Activated T-helper 2 cell treated with anti-CD3 and anti-CD28 coated beads, Interferon-gamma antibody, Interleukin-2, Interleukin-4, amounts not matched to agents 10 μg/mL and 5 μg/mL and 100 μg/mL, durations not matched to agents 14 hours and 24 hours and 36 hours (primary cell): ENCODE measurements at places on chromosomes 2 and 18. TPM values are rescaled to one million over a fixed set of nuclear protein-coding genes. Genes with fewer than 3 reads are reported as not detected.

- H3K36me3 ChIP-seq, result no peaks in the 10 kb centered on the region
- no peak for DNase-seq
- peaks cover 14% of the 10 kb centered on the region for H3K27me3 ChIP-seq
- H3K27ac ChIP-seq, result no peak overlapping the region
- H3K4me3 ChIP-seq, result no peak overlapping the region
These were observed 4.4 kb downstream of the MBOAT2 start for GRCh38 chr2:8999102-8999446.

GRCh38 chr18:9097349-9097748 is 5.2 kb upstream of the NDUFV2 start:
- peaks cover 64% of the 10 kb centered on the region for H3K4me1 ChIP-seq
- peak overlapping the region; percentile 97 for H3K27ac ChIP-seq
- H3K27me3 ChIP-seq, result no peaks in the 10 kb centered on the region
- H3K4me3 ChIP-seq, result peak overlapping the region; percentile 62
- no peak for DNase-seq
- H3K36me3 ChIP-seq, result no peaks in the 10 kb centered on the region

DNA sequence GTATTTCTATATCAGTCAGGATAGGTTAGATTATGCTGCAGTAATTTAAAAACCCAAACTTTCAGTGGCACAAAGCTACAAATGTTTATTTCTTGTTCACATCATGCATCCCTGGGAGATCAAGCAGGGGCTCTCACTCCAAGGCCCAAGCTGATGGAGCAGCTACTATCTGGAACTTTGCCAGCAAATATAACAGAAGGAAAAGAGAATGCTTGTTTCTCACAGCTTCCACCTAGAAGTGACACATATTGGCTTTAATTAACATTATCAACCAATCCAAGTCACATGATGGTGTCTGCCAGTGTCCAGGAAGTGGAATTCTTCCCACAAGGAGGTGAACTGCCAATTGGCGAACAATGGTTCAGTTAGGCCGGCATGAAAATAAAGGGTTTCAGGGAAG is 306.9 kb downstream of the BCL11A start:
- no peaks in the 10 kb centered on the region for H3K27me3 ChIP-seq
- no peaks in the 10 kb centered on the region for H3K36me3 ChIP-seq
- H3K27ac ChIP-seq, result no peak overlapping the region
- no peak for DNase-seq

DNA sequence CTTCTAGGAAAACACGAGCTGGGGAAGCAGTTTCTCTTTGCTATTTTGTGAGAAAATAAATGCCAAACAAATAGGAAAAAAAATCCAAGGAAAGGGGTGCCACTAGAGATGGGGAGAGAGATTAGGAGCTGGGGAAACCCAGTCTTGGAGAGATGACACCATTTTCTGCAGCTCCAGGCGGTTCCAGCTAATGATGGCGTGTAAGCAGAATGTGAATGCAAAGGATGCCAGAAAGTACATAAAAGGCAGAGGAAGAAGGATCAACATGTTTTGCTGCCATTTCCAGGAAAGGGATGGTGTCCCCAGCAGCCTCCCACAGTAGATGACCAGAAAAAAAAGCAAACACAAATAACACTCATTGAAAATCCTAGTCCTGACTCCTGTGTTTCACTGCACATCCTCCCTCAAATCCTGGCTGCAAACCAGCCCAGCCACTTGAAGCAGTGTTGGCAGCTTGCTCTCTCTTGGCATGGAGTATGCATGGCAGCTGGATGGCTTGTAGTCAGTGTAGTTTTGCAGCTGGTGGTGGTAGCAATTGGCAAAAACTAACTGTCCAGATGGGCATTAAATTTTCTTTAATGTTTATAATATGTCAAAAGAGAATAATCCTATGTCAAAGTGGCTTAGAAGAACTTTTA is 93.6 kb downstream of the FTCDNL1 start:
- DNase-seq, result no peak
- H3K4me3 ChIP-seq, result no peak overlapping the region
- no peaks in the 10 kb centered on the region for H3K36me3 ChIP-seq
- no peak overlapping the region for H3K27ac ChIP-seq
- H3K4me1 ChIP-seq, result no peaks in the 10 kb centered on the region
- H3K27me3 ChIP-seq, result peaks cover 5% of the 10 kb centered on the region

- H3K4me3 ChIP-seq, result no peak overlapping the region
- H3K27me3 ChIP-seq, result no peaks in the 10 kb centered on the region
- H3K27ac ChIP-seq, result no peak overlapping the region
- H3K4me1 ChIP-seq, result peaks cover 28% of the 10 kb centered on the region
- H3K36me3 ChIP-seq, result peaks cover 49% of the 10 kb centered on the region
These were observed 110.1 kb upstream of the EML6 start for GRCh38 chr2:54613386-54613785.

DNA sequence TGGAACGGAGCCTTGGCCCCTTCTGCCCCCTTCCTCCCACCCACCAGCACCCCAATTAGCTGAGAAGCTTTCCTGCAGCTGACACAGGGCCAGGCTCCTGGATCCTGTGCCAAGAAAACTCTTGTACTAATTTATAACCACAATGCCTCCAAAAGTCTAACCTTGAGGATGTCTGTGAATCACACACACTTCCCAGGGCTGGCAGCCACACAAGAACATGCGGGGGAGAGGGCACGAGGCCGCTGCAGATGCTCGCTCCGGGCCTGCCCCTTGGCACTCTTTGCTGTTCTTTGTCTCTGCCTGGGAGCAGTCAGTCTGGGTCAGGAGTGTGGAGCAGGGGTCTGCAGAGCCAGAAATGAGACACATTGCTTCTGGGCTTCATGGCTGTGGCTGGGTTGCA is 62.7 kb upstream of the KIF5C start:
- H3K4me3 ChIP-seq, result no peak overlapping the region
- no peak overlapping the region for H3K27ac ChIP-seq
- H3K4me1 ChIP-seq, result peaks cover 20% of the 10 kb centered on the region
- no peak for DNase-seq
- H3K27me3 ChIP-seq, result peaks cover 13% of the 10 kb centered on the region

DNA sequence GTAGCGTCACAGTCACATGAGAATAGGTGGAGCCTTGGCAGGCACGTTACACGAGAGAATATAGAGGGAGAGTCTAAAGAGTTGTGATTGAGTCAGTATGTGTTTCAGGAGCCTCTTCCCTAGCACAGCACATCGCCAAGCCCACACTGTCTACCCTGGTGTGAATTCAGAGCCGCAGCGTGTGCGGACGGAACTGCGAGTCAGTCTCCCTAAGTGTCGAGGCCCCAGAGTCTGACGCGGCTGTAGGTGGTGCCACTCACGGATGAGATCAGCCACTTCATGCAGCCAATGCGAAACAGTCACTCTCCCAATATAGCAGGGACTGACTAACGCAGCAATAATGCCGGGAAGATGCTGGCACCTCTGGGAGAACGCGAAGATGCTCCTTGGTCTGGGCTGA is 587.3 kb upstream of the ID2 start:
- H3K27ac ChIP-seq, result no peak overlapping the region
- peaks cover 7% of the 10 kb centered on the region for H3K36me3 ChIP-seq
- DNase-seq, result no peak
- H3K4me1 ChIP-seq, result no peaks in the 10 kb centered on the region

DNA sequence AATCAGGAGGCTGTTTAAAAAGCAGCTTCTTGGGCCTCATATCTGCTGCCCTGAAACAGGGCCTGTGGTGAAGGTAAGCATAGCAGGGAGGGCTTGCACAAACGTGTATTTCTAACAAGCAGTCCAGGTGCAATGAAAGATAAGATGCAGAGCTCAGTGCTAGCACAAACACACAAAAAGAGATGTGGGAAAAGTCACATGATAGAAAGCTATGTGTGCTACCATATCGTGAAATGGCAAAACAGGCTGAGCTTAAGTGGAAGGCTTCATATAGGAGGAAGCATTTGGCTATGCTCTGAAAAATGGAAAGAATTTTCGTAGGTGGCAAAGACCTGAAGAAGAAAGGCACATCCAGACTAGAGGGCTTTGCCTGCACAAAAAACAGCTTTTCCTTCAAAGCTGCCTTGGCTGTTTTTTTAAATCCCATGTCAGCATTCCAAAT is 10.2 kb downstream of the RSAD2 start:
- no peaks in the 10 kb centered on the region for H3K27me3 ChIP-seq
- no peak overlapping the region for H3K4me3 ChIP-seq

- no peaks in the 10 kb centered on the region for H3K36me3 ChIP-seq
- H3K4me3 ChIP-seq, result no peak overlapping the region
- H3K27ac ChIP-seq, result no peak overlapping the region
- no peaks in the 10 kb centered on the region for H3K27me3 ChIP-seq
These were observed 96.8 kb downstream of the GPD2 start for GRCh38 chr2:156532989-156533388.

- no peak overlapping the region for H3K4me3 ChIP-seq
- H3K27ac ChIP-seq, result no peak overlapping the region
- no peak for DNase-seq
- no peaks in the 10 kb centered on the region for H3K27me3 ChIP-seq
- H3K36me3 ChIP-seq, result no peaks in the 10 kb centered on the region
These were observed 88.9 kb downstream of the TTN start for GRCh38 chr2:178718283-178718682.

DNA sequence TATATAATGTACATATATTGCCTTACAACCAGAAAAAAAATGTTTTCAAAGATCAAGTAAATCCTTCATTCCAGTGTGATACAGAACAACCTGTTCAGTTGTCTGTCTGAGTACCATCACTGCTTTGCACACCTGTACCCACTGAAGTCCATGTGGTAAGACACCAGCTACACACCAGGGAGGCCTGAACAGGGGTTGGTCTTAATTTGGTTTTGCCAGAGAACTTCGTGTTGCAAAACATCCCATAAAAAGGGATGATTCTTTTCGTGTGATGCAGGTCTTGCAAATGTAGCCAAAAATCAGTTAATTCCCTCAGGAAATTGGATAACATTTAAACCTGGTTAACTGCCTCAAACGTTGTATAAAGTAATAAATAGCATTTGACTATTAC is 73.7 kb upstream of the SLC1A4 start:
- no peak for DNase-seq
- no peak overlapping the region for H3K27ac ChIP-seq
- H3K36me3 ChIP-seq, result no peaks in the 10 kb centered on the region
- no peaks in the 10 kb centered on the region for H3K27me3 ChIP-seq

GRCh38 chr2:126527836-126528490 is 128.0 kb upstream of the GYPC start:
- no peak overlapping the region for H3K27ac ChIP-seq
- no peak overlapping the region for H3K4me3 ChIP-seq
- no peaks in the 10 kb centered on the region for H3K4me1 ChIP-seq
- peak; percentile 34 for DNase-seq

GRCh38 chr2:161238560-161239325 is 69.5 kb upstream of the PSMD14 start:
- peak; percentile 39 for DNase-seq
- peak overlapping the region; percentile 84 for H3K4me3 ChIP-seq
- H3K27me3 ChIP-seq, result no peaks in the 10 kb centered on the region
- H3K36me3 ChIP-seq, result peaks cover 15% of the 10 kb centered on the region
- H3K4me1 ChIP-seq, result peaks cover 37% of the 10 kb centered on the region

DNA sequence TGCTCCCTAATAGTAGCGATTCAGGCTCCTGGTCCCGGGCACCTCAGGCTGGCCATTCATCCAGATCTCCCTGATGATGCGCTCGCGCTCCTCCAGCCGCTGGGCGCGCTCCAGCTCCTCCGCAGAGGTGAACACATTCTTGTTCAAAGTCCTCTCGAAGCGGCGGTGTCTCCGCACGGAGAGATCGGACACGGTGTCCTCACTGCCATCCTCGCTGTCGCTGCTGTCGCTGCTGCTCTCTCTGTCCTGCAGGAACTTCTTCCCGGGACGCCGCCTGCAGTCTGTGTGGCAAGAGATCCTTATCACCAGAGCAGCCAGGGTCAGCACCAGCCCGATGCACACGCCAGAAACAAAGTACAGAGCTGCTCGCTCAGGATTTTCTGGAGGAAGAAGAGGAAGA is 67.5 kb downstream of the EVA1A start:
- no peaks in the 10 kb centered on the region for H3K36me3 ChIP-seq
- H3K27ac ChIP-seq, result no peak overlapping the region
- no peak for DNase-seq
- peaks cover 4% of the 10 kb centered on the region for H3K27me3 ChIP-seq
- no peaks in the 10 kb centered on the region for H3K4me1 ChIP-seq

GRCh38 chr2:189369566-189369965 is 71.7 kb upstream of the WDR75 start:
- H3K27ac ChIP-seq, result no peak overlapping the region
- no peaks in the 10 kb centered on the region for H3K27me3 ChIP-seq
- DNase-seq, result no peak
- H3K36me3 ChIP-seq, result no peaks in the 10 kb centered on the region
- no peak overlapping the region for H3K4me3 ChIP-seq
- H3K4me1 ChIP-seq, result no peaks in the 10 kb centered on the region

DNA sequence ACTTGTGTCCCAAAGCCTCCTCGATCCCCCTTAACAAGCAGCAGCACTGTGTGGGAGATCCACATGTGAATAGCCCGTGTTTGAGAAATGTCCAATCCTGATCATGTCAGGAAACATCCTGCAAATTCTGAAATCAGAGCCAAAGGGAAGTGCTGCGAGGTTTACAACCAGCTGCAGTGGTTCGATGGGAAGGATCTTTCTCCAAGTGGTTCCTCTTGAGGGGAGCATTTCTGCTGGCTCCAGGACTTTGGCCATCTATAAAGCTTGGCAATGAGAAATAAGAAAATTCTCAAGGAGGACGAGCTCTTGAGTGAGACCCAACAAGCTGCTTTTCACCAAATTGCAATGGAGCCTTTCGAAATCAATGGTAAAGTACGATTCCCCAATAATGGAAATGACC is at the start of gene MARCO:
TSS of gene MARCO (plus strand) at position 164 of the 400 bp plus-strand sequence. CDS start at position 271, 107 bp downstream.
- no peaks in the 10 kb centered on the region for H3K4me1 ChIP-seq
- no peaks in the 10 kb centered on the region for H3K27me3 ChIP-seq
- H3K4me3 ChIP-seq, result no peak within 1 kb of the TSS
- no peak within 1 kb of the TSS for H3K27ac ChIP-seq
- DNase-seq, result no peak

DNA sequence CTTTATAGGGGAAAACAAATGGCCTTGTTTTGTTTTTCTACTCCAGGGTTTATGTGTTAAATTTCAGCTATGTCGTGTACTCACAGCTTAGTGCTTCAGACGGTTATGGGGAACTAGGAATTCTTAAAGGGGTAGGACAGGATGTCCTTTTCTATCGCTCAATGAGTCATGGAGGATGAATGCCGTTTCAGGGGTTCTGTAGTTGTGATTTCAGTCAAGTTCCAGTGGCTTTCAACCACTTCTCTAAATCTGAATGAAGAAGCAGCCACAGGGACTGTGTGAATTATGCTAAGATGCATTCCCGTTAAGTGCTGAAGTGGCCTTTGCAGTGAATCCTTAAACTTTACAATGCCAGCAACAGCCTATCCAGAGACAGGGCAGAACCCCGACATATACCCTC is 1231.7 kb upstream of the ZEB2 start:
- H3K27me3 ChIP-seq, result peaks cover 12% of the 10 kb centered on the region
- peaks cover 23% of the 10 kb centered on the region for H3K4me1 ChIP-seq
- H3K4me3 ChIP-seq, result no peak overlapping the region

- H3K27me3 ChIP-seq, result no peaks in the 10 kb centered on the region
- no peaks in the 10 kb centered on the region for H3K4me1 ChIP-seq
- H3K4me3 ChIP-seq, result no peak overlapping the region
- no peak for DNase-seq
- no peak overlapping the region for H3K27ac ChIP-seq
- no peaks in the 10 kb centered on the region for H3K36me3 ChIP-seq
These were observed 914.8 kb downstream of the DCDC2C start for GRCh38 chr2:4618141-4618540.

STAM2 gene
- 14.3 and 15.9 TPM in 2 replicates for total RNA-seq

LIMS4 gene
- total RNA-seq, result 0.21 TPM in 1 of 2 replicates, not detected in the other

TSPYL6 gene
- total RNA-seq, result not detected in 2 replicates

TMSB10 gene
- 2,676 and 2,847 TPM in 2 replicates for total RNA-seq

INHA gene
- not detected in 2 replicates for total RNA-seq

GPR45 gene
- not detected in 2 replicates for total RNA-seq

TPO gene
- total RNA-seq, result not detected in 2 replicates

DNAJC5G gene
- not detected in 2 replicates for total RNA-seq
